ENCODE measurements at places on chromosomes 12 and 14.

GRCh38 chr12:88866881-88867280 is 286.6 kb upstream of the KITLG start:
- DNase-seq, result no peak

DNA sequence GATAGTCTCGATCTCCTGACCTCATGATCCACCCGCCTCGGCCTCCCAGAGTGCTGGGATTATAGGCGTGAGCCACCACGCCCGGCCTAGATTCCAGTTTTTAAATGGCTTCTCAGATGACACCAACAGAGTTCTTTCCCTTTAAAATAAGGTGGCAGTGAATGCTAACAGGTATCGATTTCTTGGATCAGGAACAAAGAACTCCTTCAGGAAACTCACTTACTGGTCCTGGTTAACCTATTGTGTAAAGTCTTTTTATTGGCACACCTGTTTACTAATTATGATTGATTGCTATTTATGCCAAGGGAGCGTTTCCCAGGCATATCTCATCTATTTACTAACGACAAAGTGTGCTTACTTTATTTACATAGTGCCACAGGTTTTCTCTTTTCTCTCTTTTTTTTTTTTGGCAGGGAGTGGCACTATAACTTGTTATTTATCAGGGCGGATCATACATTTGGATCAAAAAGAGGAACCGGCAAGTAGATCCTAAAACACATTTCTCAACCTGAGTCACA is 89.7 kb downstream of the GLT1D1 start:
- DNase-seq, result no peak

- DNase-seq, result no peak
Observed at GRCh38 chr12:86777325-86777724, 521.1 kb upstream of the MGAT4C start.

DNA sequence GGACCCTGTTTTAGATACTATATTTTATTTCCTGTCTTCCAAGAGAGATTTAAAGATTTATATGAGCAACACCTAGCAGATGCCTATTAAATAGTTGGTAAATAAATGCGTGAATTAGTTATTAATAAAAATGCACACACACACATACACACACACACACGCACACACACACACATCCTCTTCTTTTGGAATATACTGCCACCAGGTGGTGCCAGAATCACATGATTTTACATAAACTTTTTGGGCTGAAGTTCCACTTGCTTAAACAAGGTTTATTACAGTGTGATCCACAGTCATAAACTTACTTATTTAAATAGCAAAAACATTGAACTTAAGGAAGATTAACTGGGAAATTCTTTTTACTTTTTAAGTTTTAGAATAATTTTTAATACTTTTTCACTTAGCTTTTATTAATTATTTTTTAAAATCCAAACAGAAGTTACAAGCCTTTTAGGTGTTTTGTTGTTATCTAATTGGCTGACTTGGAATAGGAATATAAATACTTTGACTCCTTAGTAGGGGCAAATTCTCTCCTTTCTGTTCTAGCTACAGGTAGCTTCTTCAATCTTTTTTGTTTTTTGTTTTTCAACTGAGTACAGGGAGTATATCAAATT is 17.5 kb downstream of the RAD51B start:
- peak; percentile 38 for DNase-seq

DNA sequence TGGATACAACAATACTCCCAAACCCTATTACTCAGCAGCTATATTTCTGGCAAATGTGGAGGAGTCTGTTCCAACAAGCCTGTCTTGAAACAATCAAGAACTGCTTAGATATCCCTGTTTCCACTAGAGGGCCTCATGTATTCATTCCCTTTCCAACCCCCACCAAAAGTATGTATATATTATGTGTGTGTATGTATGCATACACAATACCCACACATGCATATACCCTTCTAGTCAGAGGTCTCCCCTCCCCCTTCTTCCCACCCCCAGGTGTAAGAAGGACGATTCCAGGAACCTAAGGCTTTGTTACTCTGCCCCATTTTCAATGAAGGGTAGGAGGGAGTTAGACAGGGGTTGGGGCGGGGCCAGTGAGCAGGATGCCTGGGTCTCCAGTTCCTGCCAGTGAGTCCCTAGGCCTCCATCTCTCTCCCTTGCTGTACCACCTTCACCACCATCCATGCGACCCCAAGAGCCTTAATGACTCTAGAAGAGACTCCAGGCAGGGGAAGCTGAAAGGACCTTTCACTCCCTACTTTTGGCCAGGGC is at the start of gene DGKA:
DGKA (plus strand) TSS at position 392 of the 546 bp plus-strand sequence. CDS start 5,342 bp downstream, outside the sequence.
- no peak for DNase-seq

GRCh38 chr14:32980902-32981501 is 42.3 kb downstream of the NPAS3 start:
- DNase-seq, result no peak

DNA sequence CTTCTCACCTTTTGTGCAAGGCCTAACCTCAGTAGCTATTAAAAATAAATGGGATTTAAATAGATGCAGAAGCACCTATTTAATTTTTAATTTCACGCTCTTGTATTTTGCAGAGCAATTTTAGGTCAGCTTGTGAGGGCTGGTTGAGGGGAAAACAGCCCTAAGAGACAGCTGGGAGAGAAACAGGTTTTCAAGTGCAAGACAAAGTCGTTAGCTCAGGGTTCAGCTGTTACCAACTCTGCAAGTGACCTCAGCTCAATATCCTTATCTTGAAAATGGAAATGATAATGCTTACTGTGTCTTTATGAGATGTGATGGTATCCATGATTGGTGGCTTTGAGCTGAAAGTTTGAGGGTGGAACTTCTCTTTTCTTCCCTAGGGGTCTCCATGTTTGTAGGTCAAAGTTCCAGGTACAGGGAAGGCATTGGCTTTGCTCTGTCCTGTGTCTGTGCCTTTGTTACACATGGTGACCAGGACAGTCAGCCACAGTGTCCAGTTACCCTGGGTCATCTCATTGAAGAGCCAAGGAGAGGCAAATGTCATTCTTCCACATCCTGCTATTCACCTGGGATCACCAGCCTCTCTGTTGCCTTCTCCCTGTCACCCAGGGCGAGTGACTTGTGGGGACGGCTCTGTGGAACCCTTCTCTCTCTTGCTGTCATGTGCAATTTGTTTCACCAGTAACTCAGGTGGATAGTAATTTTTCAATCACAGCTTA is 100.3 kb downstream of the SAMD4A start:
- no peak for DNase-seq

DNA sequence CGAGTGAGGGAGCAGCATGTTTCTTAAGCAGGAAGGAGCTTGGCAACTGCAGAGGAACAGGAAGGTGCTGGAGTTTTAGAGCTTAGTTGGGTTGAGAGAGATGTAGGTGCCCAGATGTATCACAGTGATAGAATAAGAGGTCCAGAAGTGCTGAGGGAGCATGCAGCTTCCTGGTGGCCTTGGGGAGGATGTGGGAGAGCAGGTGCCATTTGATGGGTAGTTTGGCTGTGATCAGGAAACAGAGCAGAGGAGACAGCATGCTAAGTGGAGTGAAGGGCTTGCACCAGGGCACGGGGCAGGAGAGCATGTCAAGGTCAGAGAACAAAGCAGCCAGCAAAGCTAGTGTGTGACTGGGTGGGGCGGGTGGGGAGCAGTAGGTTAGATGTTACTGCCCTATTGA is 74.8 kb downstream of the PAPOLA start:
- DNase-seq, result no peak

DNA sequence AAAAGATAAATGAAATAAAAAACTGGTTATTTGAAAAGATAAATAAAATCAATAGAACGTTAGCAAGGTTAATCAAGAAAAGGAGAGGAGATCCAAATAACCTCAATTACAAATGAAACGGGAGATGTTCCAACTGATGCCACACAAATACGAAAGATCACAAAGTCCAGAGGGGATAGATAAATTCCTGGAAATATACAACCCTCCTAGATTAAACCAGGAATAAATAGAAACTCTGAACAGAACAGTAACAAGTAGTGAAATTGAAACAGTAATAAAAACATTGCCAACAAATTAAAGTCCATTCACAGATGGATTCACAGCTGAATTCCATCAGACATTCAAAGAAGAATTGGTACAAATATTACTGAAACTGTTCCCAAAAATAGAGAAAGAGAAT is 12.4 kb downstream of the CLEC1A start:
- DNase-seq, result no peak

DNA sequence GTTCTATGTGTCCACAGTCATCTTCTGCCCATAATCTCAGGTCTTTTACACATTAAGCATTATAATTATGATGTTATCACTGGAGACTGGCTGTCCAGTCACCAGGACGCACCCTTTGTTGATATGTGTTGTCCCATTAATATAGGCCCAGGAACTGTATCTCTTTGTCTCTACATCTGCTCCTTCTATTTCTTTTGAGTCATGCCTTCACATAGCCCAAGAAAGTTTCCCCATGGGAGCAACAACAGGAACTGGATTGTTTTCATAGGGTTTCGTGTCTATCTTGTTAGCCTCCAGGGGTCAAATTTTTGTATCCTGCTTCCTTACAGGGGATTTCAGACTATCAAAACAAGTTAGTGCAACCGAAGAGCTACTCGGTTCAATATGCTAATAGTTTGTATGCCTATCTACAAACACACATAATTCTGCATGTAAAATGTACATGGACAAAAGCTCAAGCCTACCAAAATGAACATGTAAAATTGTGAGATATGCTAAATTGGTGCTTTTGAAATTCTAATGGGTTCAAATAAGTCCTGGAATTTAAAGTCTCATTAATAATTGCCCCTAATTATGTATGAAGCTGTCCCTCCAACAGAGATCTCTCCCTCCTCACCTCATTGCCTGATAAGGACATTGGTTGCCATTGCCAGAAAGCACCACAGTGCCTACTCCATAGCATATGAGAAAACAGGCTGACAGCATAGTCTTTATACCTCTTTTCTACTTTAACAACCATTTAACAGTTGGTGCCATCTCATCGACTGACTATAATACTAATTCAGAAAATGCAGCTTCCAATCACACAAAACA is 99.8 kb upstream of the DIO2 start:
- DNase-seq, result no peak

- no peak for DNase-seq
Observed at GRCh38 chr12:43277651-43278540, 274.1 kb downstream of the ADAMTS20 start.

DNA sequence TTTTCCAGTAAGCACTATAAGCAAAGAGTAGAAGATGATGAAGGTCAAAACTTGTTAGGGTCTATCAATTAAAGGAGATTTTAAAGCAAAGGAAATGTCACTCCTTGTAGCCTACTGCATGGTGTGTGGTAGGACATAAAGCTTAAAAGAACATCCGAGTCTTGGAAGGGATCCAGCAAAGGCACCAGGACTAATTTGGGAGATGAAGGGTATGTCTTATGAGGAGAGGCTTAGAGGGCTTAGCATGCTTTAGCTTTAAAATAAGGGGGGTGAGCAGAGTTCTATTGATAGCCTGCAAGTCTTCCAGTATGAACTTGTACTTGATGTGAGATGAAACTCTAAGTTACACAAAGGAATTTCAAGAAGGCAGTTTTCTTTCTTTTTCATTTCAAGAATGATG is 11.8 kb upstream of the MYBPC1 start:
- DNase-seq, result no peak

GRCh38 chr12:59403259-59403932 is 192.4 kb upstream of the SLC16A7 start:
- peak; percentile 47 for DNase-seq

- DNase-seq, result no peak
Observed at GRCh38 chr12:50203691-50204090, 36.5 kb upstream of the CERS5 start.

DNA sequence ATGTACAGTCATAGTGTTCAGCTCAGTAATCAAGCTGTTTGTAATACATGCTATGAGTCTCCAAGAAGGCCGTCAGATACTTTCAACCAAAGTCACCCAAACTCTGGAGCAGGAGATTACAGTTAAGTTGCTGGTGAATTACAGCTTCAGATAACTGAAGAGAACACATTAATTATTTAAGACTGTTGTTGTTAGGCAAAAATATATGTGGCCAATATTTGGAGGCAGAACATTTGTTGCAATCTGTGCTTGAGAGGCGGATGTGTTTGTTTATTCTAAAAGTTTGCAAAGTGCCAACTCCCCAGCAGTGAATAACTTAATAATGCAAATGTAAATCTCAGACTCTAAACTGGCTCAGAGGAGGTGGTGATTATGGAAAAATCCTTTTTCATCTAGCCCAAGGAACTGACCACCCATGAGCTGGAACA is 300.7 kb upstream of the TBX3 start:
- DNase-seq, result no peak

DNA sequence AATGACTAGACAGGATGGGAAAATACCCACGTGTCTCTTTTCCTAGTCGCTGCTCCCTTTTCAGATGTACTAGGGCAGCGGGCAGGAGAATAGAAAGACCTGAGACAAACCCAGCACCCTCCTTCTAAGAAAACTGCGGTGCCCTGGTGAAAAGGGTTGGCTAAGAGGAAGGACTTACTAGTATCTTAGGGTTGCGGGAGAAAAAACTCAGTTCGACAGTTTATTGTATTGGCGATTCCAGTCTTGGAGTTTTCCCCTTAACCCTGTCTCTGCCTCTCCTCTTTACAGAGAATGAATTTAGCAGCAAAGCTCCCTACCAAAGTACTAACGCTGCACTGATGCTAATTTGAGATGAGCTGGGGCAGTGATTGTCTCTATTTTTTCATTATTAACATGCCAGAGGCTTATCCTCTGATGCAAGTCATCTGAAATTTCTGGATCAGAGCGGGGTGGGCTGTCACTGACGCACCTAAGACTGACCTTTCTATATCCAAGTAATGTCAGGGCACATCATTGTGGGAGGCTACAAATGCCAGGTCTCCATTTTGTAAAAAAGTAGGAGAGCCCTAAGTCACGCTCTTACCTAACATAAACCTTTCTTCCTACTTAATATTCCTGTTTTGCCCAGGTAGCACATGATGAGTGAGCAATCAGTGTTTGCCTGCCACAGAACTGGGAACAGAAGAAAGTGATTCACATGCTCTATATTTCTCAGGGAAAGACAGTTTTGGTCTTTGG is 916 bp upstream of the PAWR start:
- DNase-seq, result no peak

- no peak for DNase-seq
Observed at GRCh38 chr12:53290661-53291060, 4.7 kb upstream of the PFDN5 start.

DNA sequence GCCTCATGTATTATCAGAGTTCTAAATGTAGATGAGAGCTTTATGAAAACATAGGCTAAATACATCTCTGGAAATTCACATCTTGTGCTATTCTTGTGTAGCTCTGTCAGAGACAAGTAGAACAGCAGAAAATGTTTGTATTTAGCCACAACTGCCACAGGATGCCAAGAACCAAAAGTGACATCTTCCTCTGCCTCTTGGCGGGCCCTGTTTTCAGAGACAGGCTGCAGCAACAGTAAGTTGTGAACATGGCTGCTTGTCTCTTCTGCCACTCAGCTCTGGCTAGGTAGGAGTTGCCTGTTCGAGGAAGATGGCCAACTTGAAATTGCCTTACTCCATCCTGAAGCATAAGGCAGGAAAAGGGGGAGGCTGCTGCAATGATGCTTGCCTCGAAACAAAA is 30.4 kb downstream of the SETD3 start:
- no peak for DNase-seq

- DNase-seq, result no peak
Observed at GRCh38 chr12:105882404-105882803, 256.4 kb downstream of the NUAK1 start.

GRCh38 chr14:96206461-96206860 is 1.8 kb downstream of the BDKRB2 start:
- DNase-seq, result no peak

GRCh38 chr14:90678420-90678819 is 137.8 kb downstream of the TTC7B start:
- DNase-seq, result no peak

Measured in NT2/D1 (cell line).